ENCODE measurements at places on chromosomes 5 and 9. TPM values are rescaled to one million over a fixed set of nuclear protein-coding genes. Genes with fewer than 3 reads are reported as not detected.

DNA sequence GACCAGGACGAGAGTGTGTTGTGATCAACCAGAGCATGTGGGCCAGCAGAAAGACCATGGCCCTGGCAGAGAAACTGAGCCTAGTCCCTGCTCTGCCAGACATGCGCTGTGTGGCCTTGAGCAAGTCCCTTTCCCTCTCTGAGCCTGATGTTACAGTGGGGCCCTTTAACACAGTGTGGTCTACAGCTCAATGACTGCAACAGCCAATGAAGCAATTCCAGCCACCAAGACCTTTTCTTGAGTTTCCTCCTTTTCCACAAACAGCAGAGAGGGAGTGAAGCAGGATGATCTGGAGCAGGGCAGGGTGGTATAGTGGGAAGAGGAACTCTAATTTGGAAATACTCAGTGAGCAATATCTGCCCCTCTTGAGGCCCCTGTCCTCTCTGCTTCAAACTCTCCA, 25.8 kb upstream of the ARSI start:
- no peaks in the 10 kb centered on the region for H3K27me3 ChIP-seq
- no peak overlapping the region for H3K4me3 ChIP-seq
- no peak overlapping the region for H3K27ac ChIP-seq
- no peaks in the 10 kb centered on the region for H3K36me3 ChIP-seq
- no peaks in the 10 kb centered on the region for H3K4me1 ChIP-seq

DNA sequence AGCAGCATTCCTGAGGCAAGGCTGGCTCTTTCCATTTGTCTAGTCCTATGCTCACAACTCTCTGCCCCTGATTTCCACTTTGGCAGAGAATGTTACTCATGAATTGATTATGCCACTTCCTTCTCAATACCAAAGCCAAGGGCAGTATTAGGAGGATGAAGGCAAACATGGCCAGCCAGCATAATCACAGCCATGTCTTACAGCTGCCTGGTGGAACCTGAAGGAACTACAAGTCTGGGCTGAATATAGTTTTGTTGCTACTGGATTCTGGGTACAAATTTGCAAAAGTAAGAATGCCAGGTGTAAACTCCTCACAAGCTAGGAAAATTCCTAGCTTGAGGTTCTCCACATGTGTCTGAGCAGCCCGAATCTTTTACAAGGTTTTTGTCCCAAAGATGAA, 4.2 kb downstream of the SIL1 start:
- H3K27ac ChIP-seq, result no peak overlapping the region
- no peak overlapping the region for H3K4me3 ChIP-seq
- no peaks in the 10 kb centered on the region for H3K4me1 ChIP-seq

DNA sequence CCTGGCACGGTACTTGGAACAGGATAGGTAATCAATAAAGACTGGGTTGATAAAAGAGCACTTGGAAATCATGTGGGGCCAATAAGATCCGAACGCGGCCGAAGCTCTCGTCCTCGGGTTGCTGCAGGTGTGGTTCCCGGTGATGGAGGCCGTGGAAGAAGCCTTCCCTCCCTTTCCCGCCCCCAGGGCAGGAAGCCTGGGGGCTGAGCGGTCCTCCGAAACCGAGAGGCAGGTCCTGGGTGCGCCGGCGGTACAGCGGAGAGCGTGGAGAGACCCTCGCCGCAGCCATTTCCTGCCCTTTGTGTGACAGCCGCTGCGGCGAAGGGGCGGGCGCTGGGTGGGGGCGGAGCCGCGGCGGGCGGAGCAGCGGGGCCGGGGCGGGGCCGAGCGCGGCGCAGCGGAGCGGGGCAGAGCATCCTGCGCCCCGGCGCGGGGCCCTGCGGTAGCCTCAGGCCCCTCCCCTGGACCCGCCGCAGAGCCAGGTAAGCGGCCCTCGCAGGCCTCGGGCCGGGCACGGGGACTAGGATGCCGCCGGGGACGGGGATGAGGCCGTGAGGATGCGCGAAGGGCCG, at the start of gene CYFIP2:
TSS of gene CYFIP2 (plus strand) at position 410 of the 572 bp plus-strand sequence. CDS start 19,239 bp downstream, outside the sequence.
- no peaks in the 10 kb centered on the region for H3K27me3 ChIP-seq
- peak; percentile 89 for DNase-seq
- H3K4me1 ChIP-seq, result no peaks in the 10 kb centered on the region
- H3K36me3 ChIP-seq, result no peaks in the 10 kb centered on the region
- H3K27ac ChIP-seq, result no peak within 1 kb of the TSS
- peak within 1 kb of the TSS; percentile 71 for H3K4me3 ChIP-seq

- no peak overlapping the region for H3K4me3 ChIP-seq
- no peak for DNase-seq
- no peaks in the 10 kb centered on the region for H3K27me3 ChIP-seq
- no peaks in the 10 kb centered on the region for H3K36me3 ChIP-seq
- no peak overlapping the region for H3K27ac ChIP-seq
- H3K4me1 ChIP-seq, result no peaks in the 10 kb centered on the region
Measured at GRCh38 chr5:146048994-146049703, 56.2 kb downstream of the PLAC8L1 start.

- no peak for DNase-seq
- H3K36me3 ChIP-seq, result no peaks in the 10 kb centered on the region
- no peak overlapping the region for H3K27ac ChIP-seq
- no peaks in the 10 kb centered on the region for H3K27me3 ChIP-seq
Measured at GRCh38 chr9:2615497-2615896, 6.1 kb upstream of the VLDLR start.

DNA sequence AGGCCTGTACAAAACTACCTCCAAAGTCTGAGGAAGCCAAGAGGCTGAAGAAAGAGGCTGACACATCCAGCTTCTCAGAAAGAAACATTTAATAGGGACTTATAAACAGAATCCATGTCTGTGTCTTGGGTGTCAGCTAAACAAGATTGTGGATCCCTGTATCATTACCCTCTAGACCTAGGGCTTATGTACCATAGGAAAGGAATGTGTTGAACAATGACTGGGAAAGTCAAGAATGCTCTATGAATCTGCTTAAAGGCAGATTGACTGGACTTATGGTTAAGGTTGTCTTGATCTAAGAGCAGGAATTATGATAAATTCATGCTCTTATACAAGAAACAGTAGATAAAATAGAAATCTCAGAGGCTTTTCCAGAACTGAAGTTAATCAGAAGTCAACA, 335.7 kb upstream of the RPS23 start:
- H3K27ac ChIP-seq, result no peak overlapping the region
- DNase-seq, result no peak
- H3K27me3 ChIP-seq, result no peaks in the 10 kb centered on the region
- no peaks in the 10 kb centered on the region for H3K36me3 ChIP-seq
- H3K4me1 ChIP-seq, result no peaks in the 10 kb centered on the region

GRCh38 chr5:159459951-159460538, 129.8 kb upstream of the IL12B start:
- H3K27me3 ChIP-seq, result no peaks in the 10 kb centered on the region
- H3K27ac ChIP-seq, result no peak overlapping the region
- H3K4me1 ChIP-seq, result no peaks in the 10 kb centered on the region
- no peak overlapping the region for H3K4me3 ChIP-seq

Gene SLC2A8
- 15.3 TPM for total RNA-seq

Gene UBLCP1
- 20.0 TPM for total RNA-seq

All from aorta (tissue), 5 donors.